MM.1S (cell line): ENCODE measurements at places on chromosomes 5 and 9.
A peak's percentile ranks its signal among the peaks of the same experiment; 100 is the strongest.

- no peaks in the 10 kb centered on the region for H3K36me3 ChIP-seq
- peak; percentile 52 for DNase-seq
- no peak overlapping the region for H3K4me3 ChIP-seq
- peaks cover 15% of the 10 kb centered on the region for H3K4me1 ChIP-seq
- H3K27me3 ChIP-seq, result no peaks in the 10 kb centered on the region
- peak overlapping the region; percentile 25; the same call in 1 of the 2 replicates for H3K27ac ChIP-seq
Observed at GRCh38 chr9:129289131-129289731, 111.2 kb upstream of the IER5L start.

DNA sequence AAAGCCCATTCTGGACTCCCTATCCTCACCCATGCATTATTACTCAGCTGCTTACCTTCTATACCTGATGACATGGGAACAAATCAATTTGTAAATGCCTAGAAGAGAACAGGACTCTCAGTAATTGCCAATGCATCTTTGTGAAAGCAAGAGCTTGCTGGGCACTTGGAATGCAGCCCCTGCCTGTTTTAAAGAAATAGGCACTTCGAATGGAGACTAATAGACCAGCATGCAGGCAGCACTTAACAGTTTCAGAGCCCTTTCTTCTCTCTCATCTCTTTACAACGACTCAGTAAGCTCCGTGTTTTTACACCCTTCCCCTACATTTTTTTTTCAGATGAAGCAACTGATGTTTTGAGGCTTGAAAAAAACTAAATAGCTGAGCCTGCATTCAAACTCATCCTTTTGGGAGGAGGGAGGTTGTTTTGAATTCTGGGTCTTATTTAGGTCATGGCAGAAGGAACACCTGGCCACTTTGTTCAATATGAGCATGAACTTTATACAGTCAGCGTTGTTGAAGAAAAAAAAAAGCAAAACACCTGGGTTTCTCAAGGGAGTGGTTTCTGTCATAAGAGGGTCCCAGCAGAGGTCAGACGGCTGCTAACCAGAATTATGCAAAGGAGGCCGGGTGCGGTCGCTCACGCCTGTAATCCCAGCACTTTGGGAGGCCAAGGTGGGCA is 34.6 kb upstream of the WHRN start:
- H3K36me3 ChIP-seq, result no peaks in the 10 kb centered on the region
- DNase-seq, result peak; percentile 85
- peaks cover 8% of the 10 kb centered on the region for H3K4me1 ChIP-seq

DNA sequence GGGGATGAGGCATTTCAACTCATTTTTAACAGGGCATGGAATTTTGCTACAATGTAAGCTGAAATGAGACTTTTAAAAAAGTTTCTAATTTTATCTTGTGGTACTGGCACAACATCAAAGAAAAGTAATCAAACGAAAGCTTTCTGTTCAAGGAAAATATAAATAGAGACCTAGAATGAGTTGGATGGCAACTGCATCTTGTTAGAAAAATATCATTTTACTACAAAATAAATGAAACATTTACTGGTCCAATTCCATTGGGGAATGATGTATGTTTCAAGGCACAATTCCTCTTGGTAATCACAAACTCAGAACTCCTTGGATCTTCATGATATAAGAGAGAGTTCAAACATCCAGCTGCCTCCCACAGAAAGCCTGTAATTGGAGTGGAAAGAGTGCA is 102.8 kb downstream of the HMHB1 start:
- no peak for DNase-seq
- no peaks in the 10 kb centered on the region for H3K27me3 ChIP-seq
- no peak overlapping the region for H3K4me3 ChIP-seq
- H3K27ac ChIP-seq, result no peak overlapping the region
- H3K4me1 ChIP-seq, result no peaks in the 10 kb centered on the region

GRCh38 chr5:16921211-16921610 is 14.9 kb downstream of the MYO10 start:
- no peak overlapping the region for H3K4me3 ChIP-seq
- DNase-seq, result no peak
- no peaks in the 10 kb centered on the region for H3K27me3 ChIP-seq
- no peak overlapping the region for H3K27ac ChIP-seq
- no peaks in the 10 kb centered on the region for H3K4me1 ChIP-seq
- H3K36me3 ChIP-seq, result no peaks in the 10 kb centered on the region

GRCh38 chr9:27176971-27177370 is 67.9 kb downstream of the TEK start:
- no peak for DNase-seq
- H3K27me3 ChIP-seq, result no peaks in the 10 kb centered on the region
- no peak overlapping the region for H3K27ac ChIP-seq
- H3K4me3 ChIP-seq, result no peak overlapping the region
- peaks cover 4% of the 10 kb centered on the region; the same call in 1 of the 2 replicates for H3K4me1 ChIP-seq
- no peaks in the 10 kb centered on the region for H3K36me3 ChIP-seq
